Fibroblast of mammary gland (primary cell): ENCODE measurements at places on chromosomes 7 and 10.
A peak's percentile ranks its signal among the peaks of the same experiment; 100 is the strongest.

GRCh38 chr7:75884476-75884875 is 5.6 kb downstream of the RHBDD2 start:
- DNase-seq, result no peak

GRCh38 chr7:2806571-2806970 is 37.5 kb downstream of the GNA12 start:
- no peak for DNase-seq

DNA sequence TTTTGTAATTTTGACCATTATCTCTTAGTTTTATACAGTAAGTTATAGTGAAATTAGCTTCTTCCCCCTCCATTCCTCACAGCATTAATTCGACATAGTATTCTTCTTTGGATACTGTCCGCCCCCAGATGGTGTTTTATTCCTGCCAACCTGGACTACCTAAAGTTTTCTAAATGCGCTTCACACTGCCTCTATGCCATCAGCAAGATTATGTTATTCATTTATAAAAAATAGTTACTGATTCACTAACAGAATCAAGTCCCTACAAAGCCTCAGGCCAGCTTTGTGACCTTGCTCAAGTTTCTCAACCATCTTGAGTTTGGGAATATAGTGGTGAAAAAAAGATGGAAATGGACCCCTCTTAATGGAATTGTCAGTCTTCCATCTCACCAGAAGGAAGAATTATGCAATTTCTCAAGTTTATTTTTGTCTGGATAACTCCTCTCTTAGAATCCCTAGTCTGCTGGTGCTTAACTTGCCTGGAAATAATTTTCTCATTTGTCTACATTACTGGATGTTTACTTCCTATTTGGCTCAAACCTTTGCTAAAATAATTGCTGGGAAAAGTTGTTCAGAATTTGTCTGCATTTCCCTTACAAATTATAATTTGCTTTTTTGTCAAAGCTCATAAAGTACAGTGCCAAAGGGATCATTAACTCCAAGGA is 16.7 kb upstream of the FGL2 start:
- no peak for DNase-seq

DNA sequence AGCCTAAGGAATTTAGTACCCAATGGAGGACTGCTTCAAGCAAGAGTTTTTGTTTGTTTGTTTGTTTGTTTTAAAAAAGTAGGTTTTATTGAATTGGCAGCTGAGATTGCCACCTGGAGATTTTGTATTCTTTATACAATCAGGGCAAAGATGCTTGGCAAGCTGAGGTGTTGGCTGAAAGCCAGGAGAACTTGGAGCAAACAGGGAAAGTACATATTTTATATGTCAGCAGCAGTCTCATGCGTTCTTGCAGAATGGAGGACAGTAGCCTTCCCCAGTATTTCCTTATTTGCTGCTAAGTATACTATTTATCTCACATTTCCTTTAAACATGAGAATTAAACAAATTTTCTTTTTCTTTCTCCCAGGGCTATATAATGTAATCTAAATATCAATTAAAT is 22.6 kb upstream of the ICA1 start:
- DNase-seq, result no peak

DNA sequence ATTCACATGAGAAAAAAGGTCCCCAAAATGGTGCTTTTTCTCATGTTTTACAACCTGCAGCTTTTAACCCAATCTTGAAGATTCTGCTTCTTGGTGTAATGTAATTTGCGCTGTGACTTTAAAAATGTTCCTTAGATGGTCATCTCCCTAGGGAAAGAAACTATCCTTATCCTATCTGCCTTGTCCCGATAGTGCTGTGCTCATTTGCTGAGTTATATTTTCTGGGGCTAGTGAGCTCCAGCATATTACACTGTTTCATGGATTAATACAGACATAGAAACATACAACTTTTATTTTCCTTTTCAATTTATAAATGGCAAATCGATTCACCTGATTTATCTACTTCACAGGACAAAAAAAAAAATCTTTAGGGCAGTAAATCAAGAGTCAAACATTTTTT is 2.8 kb downstream of the WAPL start:
- DNase-seq, result no peak

- no peak for DNase-seq
Measured at GRCh38 chr10:48818861-48819520, 120.6 kb downstream of the LRRC18 start.

- DNase-seq, result no peak
Measured at GRCh38 chr7:102425639-102426267, 7.6 kb upstream of the ORAI2 start.

- no peak for DNase-seq
Measured at GRCh38 chr10:89374713-89375141, 3.1 kb upstream of the IFIT1B start.

DNA sequence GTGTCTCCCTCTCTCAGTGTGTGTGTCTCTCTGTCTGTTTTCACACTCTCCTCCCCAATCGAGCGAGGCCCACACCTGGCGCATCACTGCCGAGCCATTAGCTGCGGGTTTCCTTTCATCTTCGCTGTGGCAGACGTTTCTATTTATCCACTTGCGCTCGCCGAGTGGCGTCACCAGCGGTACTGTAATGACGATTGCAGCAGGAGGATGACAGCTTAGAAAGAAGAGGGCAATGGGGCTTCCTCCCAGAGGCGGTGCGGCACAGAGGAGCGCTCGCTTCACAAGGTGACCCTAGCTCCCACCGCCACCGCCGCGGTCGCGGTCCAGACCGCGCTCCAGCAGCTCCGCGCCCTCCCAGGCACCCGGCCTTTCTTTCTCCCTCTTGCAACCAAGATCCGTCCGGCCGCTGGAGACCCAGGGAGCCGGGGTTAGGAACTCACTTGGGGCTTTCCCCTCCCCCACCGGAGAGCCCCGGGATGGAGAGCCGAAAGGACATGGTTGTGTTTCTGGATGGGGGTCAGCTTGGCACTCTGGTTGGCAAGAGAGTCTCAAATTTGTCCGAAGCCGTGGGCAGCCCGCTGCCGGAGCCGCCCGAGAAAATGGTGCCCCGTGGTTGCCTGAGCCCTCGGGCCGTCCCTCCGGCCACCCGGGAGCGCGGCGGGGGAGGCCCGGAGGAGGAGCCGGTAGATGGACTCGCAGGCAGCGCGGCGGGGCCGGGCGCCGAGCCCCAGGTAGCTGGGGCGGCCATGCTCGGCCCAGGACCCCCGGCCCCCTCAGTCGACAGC is at the start of gene EVX1:
Gene EVX1, plus strand, starts transcription at position 248 of the 785 bp plus-strand sequence. Its CDS starts 229 bp downstream, at position 477.
- DNase-seq, result peak; percentile 21

DNA sequence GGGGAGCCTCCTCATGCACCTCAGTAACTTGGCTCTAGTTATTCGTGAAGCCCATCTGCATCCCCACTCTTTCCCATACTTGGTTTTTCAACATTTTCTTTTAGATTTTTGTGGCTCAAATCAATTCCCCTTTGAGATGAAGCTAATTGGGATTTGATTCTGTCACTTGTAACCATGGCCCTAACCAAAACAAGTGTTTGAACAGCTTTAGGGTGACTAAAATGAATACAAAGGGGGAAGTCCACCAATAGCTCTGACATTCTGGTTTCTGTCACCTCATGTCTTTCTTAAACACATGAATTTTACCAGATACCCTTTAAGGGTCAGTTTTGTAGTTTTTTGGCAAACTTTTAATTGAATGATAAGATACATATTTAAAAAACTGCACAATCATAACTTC is 87.0 kb downstream of the PCGF5 start:
- no peak for DNase-seq

DNA sequence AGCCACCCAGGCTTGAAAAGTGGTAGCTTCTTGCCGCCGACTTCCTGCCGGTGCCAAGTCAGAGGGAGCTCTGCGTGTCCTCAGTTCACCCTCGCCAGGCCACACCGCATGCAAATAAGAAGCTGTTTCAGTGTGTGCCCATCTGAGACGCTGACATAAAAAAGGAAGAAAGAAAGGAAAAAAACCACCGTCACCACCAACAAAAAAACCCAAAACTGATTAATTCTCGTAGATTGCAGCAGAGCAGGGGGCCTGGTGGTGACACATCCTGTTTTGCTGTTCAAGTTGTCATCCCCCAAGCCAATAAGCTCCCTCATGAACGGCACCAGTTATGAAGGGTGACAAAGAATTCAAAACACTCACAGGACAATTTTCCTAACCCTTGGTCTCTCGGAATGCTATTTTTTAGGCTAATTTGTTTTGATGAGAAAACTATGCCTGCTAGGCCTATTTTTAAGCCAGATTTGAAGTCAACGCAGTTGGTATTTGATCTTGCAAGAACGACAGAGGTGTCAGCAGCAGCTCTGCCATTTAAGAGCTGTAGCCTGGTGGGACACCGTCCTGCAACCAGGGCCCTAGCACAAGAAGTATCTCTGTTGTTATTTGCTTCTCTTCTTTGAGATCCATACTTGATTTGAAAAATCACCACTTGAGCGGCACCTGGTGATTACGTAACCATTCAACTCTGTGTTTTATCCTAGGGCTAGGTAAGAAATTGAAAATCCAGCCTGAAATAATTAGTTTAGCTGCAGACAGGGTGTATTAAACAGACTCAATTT is 145.6 kb downstream of the PFKFB3 start:
- DNase-seq, result no peak

- DNase-seq, result no peak
Measured at GRCh38 chr10:81013771-81014170, 476.1 kb downstream of the SH2D4B start.

DNA sequence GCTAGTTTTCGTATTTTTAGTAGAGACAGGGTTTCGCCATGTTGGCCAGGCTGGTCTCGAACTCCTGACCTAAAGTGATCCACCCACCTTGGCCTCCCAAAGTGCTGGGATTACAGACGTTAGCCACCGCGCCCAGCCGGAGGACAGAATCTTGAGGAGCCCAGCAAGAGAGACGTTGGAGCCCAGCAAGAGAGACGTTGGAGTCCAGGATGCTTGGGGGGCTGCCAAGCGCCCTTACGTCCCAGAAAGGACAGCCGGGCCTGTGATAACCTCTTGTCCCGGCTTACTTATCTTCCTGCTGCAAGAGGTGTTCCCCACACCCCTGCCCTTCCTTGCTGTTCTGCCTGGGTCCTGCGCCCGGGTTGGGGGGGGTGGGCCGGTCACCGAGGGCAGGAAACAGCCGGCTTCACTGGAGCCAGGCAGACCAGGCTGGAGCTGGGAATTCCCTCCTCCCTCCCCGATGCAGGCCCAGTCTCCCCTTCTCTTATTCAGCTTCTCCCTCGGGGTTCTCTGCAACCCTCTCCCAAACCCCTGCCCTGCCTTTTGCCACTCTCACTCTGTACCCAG is 1.9 kb upstream of the EPHB4 start:
- no peak for DNase-seq

- no peak for DNase-seq
Measured at GRCh38 chr10:8305876-8306652, 251.6 kb downstream of the GATA3 start.

DNA sequence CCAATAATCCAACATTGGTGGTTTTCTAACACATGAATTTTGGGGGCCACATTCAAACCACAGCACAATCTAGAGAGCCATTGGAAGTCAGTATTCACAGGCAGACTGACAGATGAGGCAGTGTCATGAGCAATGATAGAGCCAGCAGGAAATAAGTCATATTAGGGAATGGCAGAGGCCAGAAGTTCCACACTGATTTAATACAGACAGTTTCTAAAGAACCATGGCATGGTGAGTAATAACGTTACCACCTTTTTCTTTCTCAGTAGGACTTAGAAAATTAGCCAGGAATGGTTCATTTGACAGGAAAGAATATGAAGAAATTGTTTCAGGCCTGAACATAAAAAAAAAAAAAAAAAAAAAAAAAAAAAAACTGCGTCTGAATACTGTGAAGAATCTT is 210.3 kb downstream of the GPAM start:
- DNase-seq, result peak; percentile 87
